ENCODE measurements at places on chromosomes 6 and 20.

GRCh38 chr20:2817891-2818595, 1.9 kb downstream of the TMEM239 start:
- DNase-seq, result no peak

GRCh38 chr6:88454658-88455057, 288.5 kb upstream of the CNR1 start:
- DNase-seq, result no peak

DNA sequence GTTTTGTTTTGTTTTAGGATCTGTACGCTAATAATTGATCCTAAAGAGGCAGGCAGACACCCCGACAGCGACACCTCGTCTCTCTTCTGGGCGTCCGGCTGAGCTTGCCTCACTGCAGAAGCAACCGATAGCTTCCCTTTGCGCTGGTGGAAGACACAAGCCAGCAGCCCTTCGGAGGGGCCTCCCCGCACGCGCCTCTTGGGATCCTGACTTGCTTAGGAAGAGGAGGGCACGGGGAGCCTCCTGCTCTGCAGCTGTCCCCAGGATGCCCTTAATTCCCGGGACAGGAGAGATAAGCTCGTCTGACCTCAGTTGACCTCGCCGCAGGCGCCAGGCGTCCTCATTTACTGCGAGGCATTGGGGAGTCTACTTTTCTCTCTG, 94.0 kb downstream of the CD83 start:
- DNase-seq, result no peak

GRCh38 chr20:59648466-59649070, 44.2 kb downstream of the PHACTR3 start:
- DNase-seq, result no peak

DNA sequence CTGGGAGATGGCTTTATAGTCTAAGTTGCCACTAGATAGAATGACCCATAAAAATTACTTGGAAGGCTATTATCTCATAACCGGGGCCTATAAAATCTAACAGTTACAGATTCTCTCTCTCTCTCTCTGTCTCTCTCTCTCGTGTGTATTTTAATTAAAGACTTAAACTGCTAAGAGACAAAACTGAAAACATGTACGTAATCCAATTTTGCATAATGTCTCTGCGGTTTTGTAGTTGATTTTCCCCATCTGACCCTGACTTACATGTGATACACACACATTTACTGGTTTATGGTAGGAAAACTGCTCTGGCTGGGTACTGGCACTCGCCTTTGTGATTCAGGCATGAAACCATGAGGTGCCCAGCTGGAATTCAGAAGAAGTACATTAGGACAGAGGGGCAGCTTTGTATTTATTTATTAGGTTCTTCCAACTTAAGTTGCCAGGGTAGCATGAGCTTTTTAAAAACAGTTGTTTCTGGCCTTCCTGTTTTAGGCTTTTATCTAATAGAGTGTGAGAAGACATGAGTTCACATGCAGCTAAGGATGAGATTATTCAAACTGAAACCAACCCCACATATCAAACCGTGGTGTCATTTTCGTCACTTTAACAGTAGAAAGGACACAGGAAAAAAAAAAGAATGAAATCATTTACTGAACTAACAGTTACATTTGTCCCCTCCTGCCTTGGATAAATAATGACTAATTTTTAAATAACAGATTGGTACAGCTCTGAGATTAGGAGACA, 182.5 kb downstream of the GMPR start:
- no peak for DNase-seq

GRCh38 chr20:53098621-53099020, 126.5 kb downstream of the TSHZ2 start:
- no peak for DNase-seq
